Activated naive CD4-positive, alpha-beta T cell treated with anti-CD3 and anti-CD28 coated beads, Interleukin-2, amount 50 U/mL, for 72 hours (primary cell): ENCODE measurements at places on chromosomes 16 and 17. TPM values are rescaled to one million over a fixed set of nuclear protein-coding genes. Genes with fewer than 3 reads are reported as not detected.
A peak's percentile ranks its signal among the peaks of the same experiment; 100 is the strongest.

The MFAP4 gene
- total RNA-seq: not detected

The KCNH4 gene
- 0.54 TPM for total RNA-seq

The ICAM2 gene
- 45.2 TPM for total RNA-seq

DNA sequence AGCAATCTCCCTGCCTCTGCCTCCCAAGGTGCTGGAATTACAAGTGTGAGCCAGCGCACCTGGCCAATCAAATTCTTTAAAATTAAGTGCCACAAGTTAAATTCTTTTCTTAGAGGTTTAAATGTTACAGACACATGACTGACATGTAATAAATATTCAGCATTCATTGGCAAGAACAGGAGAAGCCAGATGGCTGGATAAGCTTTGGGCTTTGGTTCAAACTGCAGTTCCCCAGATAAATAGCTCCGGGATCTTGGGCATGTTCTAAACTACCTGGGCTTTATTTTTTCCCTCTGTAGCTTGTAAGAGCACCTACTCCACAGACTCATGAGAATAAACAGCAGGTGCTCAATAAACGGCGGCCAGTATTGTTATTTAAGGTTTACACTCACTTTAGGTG lies 34.1 kb downstream of the ABAT start:
- no peak for DNase-seq

GRCh38 chr17:61414141-61414935 lies 14.7 kb downstream of the TBX2 start:
- DNase-seq: no peak

DNA sequence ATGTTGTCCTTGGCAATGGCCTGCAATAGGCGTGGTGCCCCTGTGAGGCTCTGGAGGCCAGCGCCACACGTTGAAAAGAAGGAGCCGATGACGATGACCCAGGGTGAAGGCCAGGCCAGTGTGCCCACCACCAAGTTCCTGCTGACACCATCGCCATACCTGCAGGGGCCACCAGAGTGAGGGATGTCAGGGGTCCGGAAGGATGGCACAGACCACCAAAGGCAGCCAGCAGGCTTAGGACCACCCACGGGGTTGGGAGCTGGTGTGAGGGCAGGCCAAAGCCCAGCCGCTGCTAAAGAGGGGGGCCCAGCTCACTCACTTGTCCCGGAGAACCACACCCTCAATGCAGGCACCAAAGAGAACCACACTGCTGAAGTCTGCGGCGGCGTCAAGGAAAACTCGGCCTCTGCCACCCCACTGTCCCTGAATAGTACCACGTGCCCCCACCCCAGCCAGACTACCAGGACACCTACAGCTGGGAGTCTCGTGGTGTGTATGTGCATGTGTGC lies 6.5 kb upstream of the LCAT start:
- DNase-seq: no peak

DNA sequence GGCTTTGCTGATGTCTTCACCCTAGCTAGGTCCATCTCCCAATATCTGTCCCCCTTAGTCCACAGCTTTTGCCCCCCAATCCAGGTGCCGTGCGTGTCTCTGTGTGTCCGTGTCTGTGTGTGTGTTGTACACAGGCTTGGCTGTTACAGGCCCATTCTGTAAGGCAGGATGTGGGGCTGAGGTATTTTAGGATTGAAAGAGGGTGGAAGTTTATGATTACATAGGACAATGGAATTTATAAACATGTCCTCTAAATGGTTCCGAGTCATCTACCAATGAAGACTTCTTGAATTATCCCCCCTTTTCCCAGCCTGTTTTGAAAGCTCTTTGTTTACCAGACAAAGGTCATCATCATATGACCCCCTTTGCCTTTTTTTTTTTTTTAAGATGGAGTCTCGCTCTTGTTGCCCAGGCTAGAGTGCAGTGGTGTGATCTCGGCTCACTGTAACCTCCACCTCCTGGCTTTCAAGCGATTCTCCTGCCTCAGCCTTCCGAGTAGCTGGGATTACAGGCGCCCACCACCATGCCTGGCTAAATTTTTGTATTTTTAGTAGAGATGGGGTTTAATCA lies 21.9 kb downstream of the ACE start:
- no peak for DNase-seq

- DNase-seq: no peak
These were observed 116.2 kb upstream of the SDK2 start for GRCh38 chr17:73760439-73760758.

- no peak for DNase-seq
These were observed 8.6 kb downstream of the KRT10 start for GRCh38 chr17:40813804-40814203.

DNA sequence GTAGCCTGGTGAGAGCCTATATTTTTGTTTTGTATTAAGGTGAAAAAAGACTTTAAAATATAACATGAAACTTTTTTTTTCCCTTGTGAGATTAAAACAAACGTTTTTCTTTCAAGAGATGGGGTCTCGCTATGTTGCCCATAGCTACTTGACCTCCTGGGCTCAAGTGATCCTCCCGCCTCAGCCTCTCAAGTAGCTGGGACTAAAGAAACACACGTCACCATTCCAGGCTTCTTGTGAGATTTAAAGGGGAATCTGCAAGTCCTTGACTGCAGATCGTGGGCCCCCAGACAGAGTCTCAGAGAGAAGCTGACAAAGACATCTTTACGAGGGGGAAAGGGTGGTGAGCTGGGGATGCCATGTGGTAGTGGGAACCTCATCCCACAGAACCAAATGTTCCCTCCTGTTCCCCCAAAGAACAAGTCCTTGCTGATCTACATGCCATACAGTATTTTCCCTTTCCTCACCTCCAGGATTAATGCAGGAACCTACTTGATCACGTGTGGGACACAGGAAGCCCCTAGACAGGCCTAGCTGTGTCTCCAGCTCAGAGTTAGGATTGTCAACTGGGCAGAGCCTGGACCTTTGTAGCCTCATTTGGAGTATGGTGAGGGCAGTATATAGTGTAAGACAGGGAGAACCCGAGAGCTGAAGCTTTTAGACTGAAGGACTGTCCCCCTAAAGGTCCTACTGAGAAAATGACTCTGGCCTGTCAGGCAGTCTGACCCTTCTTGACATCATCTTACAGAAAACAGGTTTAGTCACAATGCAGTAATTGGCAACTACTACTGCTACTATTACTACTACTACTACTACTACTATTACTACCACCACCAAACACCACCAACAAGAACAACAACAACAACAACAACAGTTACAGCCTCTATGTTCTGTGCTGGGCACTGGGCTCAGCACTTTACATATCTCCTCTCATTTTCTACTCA lies 4.1 kb downstream of the MAP3K14 start:
- DNase-seq: peak; percentile 42

- DNase-seq: no peak
These were observed 4.0 kb upstream of the METRNL start for GRCh38 chr17:83075270-83075880.

DNA sequence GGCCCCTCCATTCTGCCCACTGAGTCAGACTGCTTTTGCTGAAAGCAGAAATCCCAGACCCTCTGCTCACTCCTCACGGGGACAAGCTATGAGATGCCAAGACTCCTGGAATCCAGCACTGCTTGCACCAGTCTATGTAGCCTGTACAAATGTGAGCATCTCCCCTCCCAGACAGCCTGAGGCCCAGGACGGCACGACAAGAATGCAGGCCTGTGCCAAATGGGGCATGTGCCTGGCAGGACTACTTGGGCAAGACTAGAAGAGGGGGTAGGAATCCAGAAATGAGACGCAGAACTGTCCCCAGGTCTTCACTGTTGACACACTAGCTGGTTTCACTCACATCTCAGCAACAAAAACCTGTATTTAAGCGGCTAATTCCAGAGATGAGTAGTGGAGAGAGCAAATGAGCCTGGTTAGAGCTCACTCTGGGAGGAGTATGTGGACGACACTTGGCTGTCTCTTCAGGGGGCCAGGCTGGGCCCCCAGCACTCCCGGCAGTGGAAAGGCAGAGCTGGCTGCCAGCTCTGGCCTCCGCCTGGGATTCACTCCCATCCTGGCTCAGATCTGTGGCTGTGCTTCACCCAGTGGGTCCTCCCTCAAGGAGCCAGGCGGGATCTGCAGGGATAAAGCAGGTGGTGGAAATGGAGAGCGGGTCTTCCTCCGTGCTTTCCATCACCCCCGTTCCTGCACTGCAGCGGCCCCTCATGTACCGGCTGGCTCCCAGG lies 2.9 kb upstream of the MYO1C start:
- no peak for DNase-seq

- no peak for DNase-seq
These were observed 6.4 kb upstream of the CRK start for GRCh38 chr17:1462164-1463112.

- no peak for DNase-seq
These were observed 33.3 kb upstream of the ABCA9 start for GRCh38 chr17:69093995-69094394.

DNA sequence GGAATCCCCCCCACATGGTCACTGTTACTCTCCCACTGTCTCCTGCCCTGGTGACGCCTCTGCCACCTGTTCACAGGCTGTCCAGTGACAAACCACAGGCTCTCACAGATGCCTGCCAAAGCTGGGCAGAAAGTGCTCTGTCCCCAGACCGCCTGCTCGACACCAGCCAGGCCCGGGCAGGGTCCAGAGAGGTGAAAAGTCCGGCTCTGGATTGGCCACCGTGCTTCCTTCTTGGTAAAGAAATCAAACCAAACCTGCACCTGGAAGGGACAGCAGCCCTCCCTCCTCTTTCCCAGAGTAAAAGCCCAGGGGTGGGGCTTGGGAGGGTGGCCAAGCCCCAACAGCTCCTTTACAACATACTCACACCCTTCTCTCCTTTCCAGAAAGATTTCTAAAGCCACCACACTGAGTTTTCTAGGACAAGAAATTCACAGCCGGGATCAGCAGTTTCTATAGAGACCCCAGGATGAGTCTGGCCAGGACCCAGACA lies 6.2 kb downstream of the PCGF2 start:
- no peak for DNase-seq

DNA sequence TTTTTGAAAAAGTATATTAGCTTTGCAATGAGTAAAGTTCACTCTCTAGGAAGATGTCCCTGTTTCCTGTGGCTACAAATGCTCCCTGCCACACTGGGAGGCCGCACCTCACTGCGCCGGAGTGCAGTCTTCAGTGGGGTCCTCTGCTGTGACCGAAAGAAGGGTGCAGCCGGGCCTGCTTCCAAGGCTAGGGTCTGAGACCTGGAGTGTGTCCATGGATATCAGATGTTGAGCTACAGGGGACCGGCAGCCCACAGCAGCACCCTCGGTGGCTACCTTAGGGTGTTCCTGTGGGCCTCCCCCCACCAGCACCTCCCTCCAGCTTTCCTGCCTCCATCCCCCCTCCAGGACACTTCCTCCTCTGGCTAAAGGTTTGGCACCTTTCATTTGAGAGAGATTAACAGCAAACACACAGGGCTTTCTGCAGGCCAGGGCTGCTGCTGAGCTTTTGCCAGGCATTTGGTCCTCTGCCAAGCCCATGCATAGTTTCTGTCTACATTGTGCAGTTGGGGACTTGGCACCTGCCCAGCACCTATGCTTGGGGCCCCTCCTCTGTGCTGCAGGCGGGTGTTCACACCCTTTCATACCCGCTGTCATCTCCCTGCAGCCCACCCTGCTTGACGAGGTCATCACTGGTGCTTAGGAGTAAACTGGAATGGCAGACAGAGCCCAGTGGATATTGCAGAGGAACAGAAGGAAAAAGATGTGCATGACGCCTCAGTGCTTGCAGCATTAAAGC lies 33.8 kb upstream of the CRISPLD2 start:
- no peak for DNase-seq

DNA sequence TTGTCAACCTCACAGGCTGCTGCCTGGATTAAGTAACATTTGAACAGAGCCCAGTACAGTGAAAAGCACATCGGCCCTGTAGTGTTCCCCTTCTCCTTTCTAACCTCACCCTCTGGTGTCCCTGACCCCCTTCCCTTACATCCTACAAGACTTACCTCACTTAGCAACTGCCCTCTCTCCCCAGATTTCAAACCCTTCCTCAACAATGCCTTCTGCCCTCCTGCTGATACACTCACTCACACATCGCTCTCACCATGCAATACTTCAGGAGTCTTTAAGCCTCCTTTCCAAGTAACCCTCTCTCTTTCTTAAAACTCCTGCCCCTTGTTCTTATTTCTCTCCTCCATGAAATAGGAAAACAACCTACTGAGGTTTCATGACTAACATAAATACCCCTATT lies 17.8 kb downstream of the ZZEF1 start:
- no peak for DNase-seq
